ENCODE measurements at places on chromosomes 1 and 21. TPM values are rescaled to one million over a fixed set of nuclear protein-coding genes. Genes with fewer than 3 reads are reported as not detected.

Gene MTFR1L
- total RNA-seq: 227 TPM

DNA sequence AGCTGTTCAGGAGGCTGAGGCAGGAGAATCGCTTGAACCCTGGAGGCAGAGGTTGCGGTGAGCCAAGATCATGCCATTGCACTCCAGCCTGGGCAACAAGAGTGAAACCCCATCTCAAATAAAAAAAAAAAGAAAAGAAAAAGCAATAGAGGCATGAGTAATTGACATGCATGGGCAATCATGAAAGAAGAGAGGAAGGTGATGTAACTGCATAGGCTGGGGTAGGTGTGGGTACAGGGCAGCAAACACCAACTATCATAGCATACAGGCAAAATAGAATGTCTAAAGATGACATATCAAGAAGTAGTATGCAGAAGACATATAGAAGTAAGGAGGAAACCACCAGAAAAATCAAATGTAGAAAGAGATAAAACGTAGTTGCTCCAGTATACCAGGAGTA lies 19.0 kb upstream of the MGST3 start:
- DNase-seq: no peak

GRCh38 chr1:216207154-216207553 lies 216.1 kb downstream of the USH2A start:
- DNase-seq: no peak

GRCh38 chr1:192436441-192437078 lies 119.8 kb downstream of the RGS21 start:
- DNase-seq: no peak

GRCh38 chr1:59123081-59123681 lies 173.7 kb upstream of the FGGY start:
- DNase-seq: no peak

- DNase-seq: no peak
Measured at GRCh38 chr1:165431079-165431478, 13.8 kb downstream of the RXRG start.

DNA sequence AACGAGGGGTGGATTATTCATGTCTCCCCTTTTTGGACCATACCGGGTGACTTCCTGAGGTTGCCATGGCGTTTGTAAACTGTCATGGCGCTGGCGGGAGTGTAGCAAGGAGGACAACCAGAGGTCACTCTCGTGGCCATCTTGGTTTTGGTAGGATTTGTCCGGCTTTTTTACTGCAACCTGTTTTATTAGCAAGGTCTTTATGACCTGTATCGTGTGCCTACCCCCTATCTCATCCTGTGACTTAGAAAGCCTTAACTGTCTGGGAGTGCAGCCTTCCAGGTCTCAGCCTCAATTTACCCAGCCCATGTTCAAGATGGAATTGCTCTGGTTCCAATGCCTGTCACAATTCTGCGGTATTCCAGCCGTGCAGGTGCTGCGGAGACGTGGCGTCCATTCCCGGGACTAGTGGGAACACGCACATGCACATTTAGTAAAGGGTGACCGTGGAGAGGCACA lies 40.2 kb upstream of the ZNF496 start:
- no peak for DNase-seq

Gene MFN2
- 688 TPM for total RNA-seq

GRCh38 chr1:54506594-54506993 lies 41.4 kb upstream of the ACOT11 start:
- no peak for DNase-seq

Gene CLDN17
- not detected for total RNA-seq

Gene RC3H1
- total RNA-seq: 23.2 TPM

DNA sequence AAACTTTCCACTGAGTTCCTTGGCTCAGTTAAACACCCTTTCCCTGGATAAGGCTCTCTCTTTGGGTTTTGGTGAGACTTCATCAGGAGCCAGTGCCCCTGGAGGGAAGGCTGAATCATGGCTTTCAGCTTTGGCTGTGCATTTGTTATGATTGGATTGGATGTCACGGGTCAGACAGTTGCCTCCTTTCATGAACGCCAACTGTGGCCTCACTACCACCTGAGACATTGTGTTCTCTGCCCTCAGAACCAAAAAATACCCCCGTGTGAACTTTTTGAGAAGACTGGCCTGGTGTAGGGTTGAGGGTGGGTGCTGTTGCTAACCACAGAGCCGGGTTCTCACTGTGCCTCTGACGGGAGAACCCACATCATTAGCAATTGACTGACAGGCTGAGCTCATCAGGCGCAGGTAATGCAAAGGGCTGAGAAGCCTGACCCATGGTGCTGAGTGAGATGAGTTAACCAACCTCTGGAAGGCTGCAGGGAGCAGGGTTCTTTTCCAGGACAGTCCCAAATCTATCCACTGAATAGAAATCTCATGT lies 65.6 kb downstream of the HHAT start:
- DNase-seq: peak; percentile 47
